ENCODE measurements at places on chromosomes 1 and 21.

DNA sequence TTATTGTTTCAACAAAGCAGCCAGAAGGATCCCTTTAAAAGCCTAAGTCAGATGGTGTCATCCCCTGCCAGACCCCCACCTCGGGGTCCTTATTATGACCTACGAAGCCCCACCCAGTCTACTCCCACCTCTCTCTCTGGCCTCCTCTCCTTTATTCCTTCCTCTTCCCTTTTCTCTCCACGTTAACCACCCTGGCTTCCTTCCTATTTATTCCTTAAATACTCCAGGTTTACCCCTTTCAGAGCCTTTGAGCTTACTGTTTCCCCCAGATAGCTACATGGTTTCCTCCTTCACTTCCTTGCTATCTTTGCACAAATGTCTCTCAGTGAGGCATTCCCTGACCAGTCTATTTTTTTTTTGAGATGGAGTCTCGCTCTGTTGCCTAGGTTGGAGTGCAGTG lies 12.0 kb upstream of the SLC9A1 start:
- DNase-seq = no peak

GRCh38 chr1:156624814-156625435 lies 5.7 kb downstream of the HAPLN2 start:
- DNase-seq = no peak

GRCh38 chr1:66055092-66055491 lies 262.4 kb downstream of the PDE4B start:
- DNase-seq = no peak

- DNase-seq = no peak
Measured at GRCh38 chr21:45347712-45348499, 57.1 kb upstream of the COL18A1 start.

GRCh38 chr1:28775121-28775942 lies 36.6 kb upstream of the OPRD1 start:
- peak; percentile 69 for DNase-seq

- no peak for DNase-seq
Measured at GRCh38 chr1:19363536-19364152, 51.5 kb downstream of the SLC66A1 start.

DNA sequence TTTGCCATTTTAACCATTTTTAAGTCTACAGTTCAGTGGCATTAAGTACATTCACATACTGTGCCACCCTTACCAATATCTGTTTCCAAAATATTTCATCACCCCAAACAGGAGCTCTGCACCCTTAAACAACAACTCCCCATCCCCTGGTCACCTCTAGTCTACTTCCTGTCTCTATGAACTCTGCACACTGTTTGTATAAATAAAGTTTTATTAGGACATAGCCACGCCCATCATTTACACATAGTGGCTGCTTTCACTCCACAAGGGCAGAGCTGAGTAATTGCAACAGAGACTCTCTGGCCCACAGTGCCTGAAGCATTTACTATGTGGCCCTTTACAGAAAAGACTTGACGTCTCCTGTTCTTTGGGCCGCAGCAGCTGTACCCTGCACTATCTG lies 30.1 kb downstream of the KCNAB2 start:
- no peak for DNase-seq

DNA sequence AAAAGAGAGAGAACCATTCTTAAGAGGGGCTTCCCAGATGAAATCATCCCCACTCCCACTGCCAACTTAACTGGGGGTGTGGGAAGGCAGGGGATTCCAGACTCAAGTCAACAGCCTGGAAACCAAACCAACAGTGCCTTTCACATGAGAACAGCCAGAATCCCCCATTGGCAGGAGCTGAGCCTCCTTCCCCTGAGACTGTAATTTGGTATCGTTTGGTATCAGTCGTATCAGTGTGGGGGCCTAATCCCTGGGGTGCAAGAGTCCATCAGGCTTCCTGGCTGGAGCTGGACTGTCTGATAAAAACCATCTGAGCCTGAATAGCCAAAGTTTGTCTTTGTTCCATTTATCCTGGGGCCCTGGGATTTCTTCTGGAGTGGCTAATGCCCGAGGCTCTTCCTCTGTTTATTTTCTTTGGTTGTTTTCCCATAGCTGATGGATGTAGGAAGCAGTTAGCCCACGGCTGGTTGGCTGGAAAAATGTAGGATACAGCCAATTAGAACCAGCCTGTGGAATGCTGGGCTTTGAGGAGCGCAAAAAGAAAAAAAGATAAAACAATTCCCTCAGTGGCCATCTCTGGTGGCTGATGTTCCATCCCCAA lies 84.6 kb downstream of the LAMC2 start:
- DNase-seq = no peak

DNA sequence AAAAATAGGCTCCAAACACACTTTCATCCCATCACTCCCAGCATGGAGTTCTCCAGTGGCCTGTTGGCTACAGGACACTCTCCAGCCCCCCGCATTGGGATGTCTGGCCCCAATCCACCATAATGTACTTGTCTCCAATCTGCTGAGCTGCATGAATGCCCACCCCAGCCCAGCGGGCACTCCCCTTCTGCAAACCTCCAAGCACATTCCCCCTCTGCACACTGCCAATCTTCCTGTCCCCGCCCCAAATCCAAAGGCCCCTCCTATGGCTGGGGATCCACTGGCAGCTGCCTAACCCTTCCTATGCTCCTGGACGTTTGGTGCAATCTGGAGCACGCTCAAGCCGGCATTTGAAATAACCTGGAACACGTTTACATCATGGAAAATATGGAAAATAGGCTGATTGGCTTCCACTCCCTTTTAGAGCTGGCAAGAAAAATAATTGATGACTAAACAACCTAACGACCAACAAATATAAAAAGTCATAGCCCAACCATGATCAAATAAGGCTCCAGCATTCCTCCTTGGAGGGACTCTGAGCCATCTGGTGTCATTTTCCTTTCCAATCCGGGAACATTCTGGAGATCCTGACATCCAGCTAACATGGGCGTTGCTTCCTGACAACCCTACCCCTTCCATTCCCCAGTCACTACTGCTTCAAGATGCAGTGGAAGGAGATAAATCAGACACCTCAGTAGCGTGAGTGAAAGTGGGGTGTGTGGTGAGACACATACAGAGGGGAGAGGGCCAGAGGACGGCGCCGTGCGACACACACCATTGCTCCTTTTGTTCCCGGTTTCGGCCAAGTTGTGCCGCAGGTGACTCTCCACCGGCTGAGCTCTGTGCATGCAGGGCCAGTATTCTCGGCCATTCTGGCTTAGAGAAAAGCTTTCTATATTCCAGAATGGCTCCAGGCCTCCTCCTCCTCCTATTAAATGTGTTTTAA lies 41.6 kb downstream of the PDE9A start:
- no peak for DNase-seq

DNA sequence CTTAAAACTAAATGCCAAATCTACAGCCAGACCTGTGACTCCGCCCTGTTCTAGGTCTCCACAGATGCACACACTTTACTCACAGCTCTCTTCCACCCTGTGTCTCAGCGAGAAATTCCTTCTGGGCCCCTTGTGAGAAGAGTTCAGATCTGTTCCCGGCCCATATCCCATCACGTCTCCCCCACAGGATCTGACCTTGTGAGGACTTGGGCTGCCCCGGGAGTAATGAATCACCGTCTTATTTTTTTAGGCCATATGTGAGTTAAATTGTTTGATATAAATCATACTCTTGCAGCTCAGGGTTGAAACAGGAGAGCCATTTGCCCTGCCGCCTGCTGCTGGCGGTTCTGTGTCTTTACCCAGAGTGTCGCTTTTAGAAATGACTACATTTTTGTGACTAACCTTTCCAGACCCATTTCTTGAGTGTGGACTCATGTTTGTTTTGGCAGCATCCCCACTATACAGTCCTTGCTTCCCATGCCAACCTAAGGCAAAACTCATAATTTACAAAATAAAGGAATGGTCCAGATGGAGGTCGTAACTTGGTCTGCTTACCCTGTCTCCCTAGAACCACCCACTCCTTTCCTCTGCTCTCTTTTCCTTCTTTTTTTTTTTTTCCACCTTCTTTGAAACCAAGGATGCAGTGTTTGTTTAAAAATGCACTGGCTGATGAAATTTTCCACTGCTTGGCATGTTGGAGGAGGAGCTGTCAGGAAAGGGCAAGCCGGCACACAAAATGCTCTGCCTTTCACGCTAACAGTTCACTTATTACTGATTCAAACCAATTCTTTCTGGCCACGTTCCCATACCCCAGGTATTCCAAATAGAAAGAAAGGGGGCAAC lies 98.0 kb upstream of the C1orf105 start:
- DNase-seq = peak; percentile 1

DNA sequence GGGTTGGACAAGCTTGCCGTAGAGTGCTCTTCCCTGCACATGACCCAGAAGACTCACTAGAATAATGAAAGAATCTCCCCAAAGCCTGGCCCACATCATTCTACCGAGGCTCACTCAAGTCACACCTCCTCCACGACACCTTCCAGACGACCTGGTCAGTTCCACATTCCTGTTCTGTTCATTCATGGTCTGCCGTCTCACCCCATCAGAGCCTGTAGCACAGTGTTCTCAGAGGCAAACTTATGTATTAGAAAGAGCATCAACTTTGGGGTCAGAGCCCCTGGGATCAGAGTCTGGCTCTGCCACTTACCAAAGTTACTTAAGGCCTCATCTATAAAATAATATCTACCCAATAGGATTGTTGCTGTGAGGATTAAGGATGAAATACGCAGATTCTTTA lies 7.5 kb downstream of the OLFML3 start:
- no peak for DNase-seq

- DNase-seq = no peak
Measured at GRCh38 chr21:16407403-16408240, 677.8 kb downstream of the USP25 start.

GRCh38 chr1:23389837-23390321 lies 20.2 kb upstream of the ZNF436 start:
- no peak for DNase-seq

DNA sequence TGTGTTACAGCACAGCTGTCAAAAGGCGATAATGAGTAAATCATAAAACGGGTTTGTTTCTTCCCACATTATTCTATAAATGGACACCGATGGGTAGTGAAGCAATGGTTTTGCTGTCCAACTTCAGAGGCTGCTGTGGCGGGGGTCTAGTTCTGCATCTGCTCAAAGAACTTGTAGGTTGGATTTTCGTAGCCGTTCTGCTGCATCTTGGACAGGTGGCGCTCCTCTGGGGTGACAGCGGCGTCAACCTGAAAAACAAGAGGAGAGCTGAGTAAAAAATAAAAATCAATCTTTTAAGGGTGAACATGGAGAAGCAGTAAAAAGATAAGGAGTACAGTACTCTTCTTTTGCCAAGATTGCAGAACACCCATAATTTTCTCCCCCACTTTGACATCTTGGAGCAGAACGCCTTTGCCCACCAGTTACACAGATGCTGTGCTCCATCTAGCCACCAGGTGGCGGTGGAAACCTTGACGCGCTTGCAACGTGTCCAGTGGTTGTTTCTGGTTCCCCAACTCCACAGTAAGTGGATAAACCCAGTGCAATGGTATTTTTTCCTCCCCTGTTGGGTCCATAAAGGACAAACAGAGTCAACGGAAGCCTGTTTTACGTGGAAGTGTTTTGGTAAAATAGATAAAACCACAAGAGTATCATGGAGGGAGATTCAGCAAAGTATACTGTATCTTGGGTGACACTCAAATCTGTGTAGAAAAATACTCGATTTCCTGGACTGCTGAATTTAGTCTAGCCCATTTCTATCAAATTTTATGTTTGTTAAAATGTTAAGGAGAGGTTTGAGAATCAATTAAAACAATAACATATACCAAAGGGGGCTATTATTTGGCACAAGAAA lies 147.0 kb downstream of the GABPA start:
- peak; percentile 56 for DNase-seq

DNA sequence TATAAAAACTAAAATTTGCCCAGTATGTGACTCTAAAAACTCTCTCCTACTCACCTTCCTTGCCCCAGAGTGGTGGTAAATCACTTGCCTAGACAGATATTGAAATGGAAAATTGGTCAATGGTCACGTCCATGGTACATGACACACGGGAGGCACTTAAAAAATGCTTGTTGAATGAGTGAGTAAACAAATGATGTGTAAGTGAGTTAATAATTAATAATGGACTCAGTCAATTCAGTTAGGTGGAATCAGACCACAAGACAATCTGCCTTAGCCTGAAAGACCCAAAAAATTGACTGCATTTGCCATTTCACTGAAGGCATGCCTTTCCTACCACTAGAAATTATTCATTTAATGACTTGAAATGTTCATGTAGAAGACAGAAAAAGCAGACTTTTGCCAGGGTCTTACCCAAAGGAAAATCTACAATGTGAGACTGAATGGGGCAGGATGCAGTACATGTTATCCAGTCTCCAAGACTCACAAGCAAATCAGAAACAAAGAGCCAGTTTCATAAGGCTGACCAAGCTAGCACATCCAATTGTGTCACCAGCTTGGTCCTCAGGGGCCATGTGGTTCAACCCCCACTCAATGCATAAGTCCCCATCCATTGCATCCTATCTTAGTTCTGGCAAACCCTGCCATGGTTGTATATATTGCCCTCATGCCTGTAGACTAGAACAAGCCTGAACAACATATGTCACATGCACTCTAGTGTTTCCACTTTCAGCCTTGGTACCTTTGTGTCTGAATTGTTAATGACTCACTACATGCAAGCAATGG lies 73.6 kb downstream of the TBX15 start:
- no peak for DNase-seq

GRCh38 chr1:248229360-248229908 lies 1.8 kb upstream of the OR2M4 start:
- no peak for DNase-seq

- no peak for DNase-seq
Measured at GRCh38 chr1:9590945-9591668, 2.4 kb downstream of the TMEM201 start.

DNA sequence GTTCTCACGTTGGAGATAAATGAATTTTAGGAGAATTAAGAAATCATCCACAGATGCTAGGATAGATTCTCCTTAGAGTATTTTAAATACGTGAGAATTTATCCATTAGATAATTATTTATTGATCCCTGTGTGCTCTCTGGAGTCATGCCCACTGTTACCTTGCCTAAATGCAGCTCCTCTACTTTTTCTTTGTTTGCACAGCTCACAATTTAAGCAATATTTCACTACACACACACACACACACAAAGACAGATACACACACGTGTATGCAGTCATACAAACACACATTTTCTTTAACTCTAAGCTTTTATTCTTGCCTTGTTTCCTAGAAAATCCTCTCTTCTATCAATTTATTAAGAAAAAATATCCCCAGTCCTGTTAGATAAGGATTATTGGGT lies 51.7 kb downstream of the GPR88 start:
- DNase-seq = no peak

GRCh38 chr1:93597709-93598108 lies 83.9 kb downstream of the BCAR3 start:
- no peak for DNase-seq

- no peak for DNase-seq
Measured at GRCh38 chr1:115330480-115331013, 7.5 kb downstream of the NGF start.

DNA sequence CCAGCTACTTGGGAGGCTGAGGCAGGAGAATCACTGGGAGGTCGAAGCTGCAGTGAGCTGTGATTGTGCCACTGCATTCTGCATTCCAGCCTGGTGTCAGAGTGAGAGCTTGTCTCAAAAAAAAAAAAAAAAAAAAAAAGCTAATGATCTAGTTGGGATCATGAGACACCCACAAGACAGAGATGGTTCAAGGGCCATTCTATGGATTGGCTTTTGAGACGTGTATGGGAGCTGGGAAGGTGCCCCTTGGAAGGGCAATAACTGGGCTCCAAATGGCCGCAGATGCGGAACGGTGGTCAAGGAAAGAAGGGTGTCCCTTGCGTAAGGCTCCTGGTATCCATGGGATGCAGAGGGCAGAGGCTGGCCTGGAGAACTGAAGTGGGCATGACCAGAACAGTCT lies 6.8 kb upstream of the ADAM15 start:
- DNase-seq = no peak

- DNase-seq = peak; percentile 89
Measured at GRCh38 chr1:70353601-70354331, 756 bp downstream of the ANKRD13C start.
